ENCODE measurements at places on chromosomes 1 and 21.

- no peak for DNase-seq
Observed at GRCh38 chr1:102572637-102573036, 535.7 kb downstream of the COL11A1 start.

DNA sequence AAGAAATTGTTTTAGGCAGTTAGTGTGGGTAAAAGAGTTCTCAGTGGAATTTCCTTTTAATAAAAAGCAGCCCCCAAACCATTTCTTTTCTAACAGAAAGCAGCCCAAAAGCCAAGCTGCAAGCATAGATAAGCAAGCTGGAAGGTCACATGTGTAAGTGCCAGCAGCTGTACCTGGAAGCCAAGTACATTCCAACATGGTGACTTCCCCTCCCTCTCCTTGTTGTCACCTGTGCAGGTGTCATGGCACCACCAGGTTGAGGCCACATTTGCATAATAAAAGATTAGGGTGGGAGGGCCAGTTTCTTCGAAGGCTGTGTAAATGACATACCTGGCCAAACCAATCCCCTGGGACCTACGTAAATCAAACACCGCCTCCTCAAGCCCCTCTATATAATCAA is 240.3 kb upstream of the RAB4A start:
- no peak for DNase-seq

- no peak for DNase-seq
Observed at GRCh38 chr21:39924577-39925308, 57.5 kb downstream of the PCP4 start.

DNA sequence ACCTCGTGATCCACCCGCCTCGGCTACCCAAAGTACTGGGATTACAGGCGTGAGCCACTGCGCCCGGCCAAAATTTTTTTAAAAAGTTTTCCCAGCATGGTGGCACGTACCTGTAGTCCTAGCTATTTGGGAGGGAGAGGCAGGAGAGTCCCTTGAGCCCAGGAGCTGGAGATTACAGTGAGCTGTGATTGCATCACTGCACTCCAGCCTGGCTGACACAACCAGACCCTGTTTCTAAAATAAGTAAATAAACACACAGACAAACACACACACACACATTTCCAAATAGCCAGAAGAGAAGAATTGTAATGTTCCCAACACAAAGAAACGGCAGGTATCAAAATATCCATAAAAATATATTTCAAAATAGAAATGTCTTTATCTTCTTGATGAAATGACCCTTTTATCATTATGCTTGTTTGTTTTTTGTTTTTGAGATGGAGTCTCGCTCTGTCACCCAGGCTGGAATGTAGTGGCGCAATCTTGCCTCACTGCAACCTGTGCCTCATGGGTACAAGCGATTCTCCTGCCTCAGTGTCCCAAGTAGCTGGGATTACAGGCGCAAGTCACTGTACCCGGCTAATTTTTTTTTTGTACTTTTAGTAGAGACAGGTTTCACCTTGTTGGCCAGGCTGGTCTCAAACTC is 9.3 kb downstream of the HES2 start:
- DNase-seq: no peak

DNA sequence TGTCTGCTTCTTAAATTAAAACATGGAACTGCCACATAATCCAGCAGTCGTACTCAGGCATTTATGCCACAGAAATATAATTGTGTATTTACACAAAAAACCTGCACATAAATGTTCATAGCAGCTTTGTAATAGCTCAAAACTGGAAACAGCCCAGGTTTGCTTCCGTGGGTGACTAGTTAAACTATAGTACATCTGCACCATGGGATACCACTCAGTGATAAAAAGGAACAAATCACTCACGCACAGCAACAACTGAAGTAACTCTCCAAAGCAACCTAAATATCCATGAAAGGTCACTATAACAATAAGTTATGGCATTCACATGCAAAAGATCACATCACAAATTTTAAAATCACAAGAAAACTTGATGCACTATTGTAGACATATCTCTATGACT is 64.4 kb downstream of the KCNT2 start:
- no peak for DNase-seq

DNA sequence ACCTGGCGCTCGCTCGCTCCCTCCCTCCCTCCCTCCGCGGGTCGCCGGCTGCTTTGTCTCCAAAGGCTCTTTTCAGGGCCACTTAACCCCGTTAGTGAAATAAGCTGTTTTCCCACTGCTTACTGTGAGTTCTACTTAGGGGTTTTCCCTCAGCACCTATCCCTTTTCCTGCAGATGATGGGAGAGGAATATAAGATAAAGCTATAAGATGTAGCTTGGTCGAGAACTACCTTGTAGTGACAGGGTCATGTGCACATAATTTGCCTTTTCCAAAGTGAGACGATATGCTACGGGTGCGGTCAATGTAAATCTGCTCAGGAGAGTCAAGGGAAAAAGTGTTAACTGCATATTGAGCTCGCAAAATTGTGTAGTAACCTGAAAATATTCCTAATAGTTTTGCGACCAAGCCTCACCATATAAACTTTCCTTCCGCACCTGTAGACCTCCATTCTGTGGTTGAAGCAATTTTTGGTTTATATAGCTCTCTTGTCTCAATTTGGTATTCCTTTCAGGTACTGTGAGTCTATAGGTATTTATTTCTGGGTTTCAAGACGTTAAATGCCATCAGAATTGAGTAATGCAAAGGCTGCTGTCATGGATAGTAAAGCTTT is 55.8 kb upstream of the BOLA1 start:
- no peak for DNase-seq

DNA sequence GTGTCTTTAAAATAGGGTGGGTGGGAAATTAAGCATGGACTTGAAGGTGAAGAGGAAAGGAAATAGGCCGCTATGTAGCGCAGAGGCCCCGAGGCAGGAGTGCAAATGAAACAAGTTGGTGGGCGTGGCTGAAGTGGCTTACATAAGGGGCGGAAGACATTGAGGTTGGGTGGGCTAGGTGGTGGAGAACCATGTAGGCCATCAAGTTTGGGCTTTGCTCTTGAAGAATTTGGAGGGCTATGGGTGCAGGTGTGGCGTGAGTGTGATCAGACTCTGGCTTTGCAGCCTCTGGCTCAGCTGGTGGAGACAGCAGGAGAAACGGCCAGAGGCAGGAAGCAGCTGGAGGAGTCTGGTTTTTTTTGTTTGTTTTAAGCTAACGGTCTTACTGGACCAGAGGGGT is 6.7 kb downstream of the SLFNL1 start:
- DNase-seq: no peak

GRCh38 chr1:78722521-78722920 is 72.9 kb downstream of the IFI44 start:
- DNase-seq: no peak

- DNase-seq: no peak
Observed at GRCh38 chr1:84855168-84855567, 37.8 kb downstream of the LPAR3 start.

GRCh38 chr1:55246331-55246730 is 31.2 kb upstream of the USP24 start:
- no peak for DNase-seq

- DNase-seq: no peak
Observed at GRCh38 chr21:42627527-42628289, 25.7 kb upstream of the PDE9A start.

DNA sequence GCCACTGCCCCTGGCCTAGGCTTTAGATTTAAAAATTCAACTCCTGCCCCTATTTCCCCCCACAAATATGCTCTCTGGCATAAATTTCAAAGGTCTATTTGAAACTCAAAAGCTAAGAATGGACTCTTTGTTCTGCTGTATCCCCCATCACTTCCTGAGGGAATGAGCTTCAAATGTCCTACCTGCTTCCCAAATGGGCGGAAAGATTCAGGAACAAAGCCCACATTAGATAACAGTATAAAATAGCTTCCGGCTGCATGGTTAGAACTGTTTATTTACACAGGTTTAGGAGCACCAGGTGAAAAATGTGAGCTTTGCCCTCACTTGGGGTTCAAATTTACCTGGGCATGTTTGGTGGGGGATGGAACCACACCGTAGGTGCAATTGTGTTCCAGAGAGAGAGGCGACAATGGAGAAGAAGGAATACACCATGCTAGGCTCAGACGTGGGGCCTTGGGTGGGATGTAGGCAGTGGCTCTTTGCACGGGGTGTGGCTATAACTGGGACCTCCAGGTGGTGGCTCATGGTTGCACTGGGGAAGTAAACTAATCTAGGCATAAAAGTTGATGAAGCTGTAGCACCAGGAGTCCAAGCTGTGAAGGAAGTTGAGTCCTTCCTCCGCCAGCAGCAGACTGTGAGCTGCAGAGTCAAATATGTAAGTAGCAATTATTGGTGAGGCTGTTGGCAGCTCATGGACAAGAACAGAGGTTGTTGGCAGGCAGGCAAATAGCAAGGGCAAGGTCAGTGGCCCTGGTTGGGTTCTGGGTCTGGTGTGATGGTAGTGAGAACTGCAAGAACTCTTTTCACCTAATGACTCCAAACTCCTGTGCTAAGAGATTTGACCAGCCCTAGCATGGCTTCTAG is 41.5 kb upstream of the SRSF10 start:
- no peak for DNase-seq

DNA sequence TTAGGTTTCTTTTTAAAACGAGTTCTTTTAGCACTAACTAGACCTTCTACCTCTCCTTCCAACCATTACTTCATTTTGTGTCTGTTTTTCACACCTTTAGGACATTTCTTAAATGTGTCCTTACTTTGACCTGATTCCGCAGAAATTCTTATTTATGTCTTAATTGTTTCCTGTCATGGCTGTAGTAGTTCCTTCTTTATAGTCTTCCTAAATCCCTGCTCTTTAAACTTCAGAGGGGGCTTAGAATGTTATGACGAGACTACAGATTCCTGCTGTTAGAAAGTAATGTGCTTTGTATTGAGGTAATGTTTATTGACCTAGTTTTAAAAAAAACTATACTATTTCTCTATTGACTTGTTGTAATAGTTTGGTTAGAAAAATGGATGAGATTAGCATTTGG is 70.4 kb downstream of the HMCN1 start:
- no peak for DNase-seq

- DNase-seq: no peak
Observed at GRCh38 chr1:51293898-51294515, 36.4 kb downstream of the TTC39A start.

GRCh38 chr1:83790446-83790845 is 208.5 kb downstream of the TTLL7 start:
- peak; percentile 25 for DNase-seq

- no peak for DNase-seq
Observed at GRCh38 chr1:22665752-22666151, 12.7 kb downstream of the C1QB start.

DNA sequence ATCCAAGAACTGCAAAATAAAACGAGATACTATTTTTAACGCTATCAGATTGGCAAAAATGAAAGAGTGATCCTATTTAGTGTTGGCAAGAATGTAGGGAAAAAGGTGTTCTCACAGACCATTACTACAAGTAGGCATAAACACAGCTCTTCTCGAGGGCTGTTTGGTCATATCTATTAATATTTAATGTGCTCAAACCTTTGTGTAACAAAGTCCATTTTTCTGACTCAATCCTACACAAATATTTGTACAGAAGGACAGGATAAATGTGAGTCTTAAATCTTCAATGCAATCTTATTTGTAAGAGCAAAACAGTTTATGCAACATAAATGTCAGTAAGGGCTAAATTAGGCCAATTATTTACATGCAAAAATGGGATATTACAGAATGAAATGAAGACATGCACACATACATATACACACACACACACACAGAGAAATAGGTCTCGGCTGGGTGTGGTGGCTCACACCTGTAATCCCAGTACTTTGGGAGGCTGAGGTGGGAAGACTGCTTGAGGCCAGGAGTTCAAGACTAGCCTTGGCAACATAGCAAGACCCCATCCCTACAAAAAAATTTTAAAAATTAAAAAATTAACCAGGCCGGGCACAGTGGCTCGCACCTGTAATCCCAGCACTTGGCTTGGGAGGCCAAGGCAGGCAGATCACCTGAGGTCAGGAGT is 17.7 kb downstream of the DHCR24 start:
- DNase-seq: no peak

- no peak for DNase-seq
Observed at GRCh38 chr21:41668051-41668541, 98.8 kb downstream of the RIPK4 start.

DNA sequence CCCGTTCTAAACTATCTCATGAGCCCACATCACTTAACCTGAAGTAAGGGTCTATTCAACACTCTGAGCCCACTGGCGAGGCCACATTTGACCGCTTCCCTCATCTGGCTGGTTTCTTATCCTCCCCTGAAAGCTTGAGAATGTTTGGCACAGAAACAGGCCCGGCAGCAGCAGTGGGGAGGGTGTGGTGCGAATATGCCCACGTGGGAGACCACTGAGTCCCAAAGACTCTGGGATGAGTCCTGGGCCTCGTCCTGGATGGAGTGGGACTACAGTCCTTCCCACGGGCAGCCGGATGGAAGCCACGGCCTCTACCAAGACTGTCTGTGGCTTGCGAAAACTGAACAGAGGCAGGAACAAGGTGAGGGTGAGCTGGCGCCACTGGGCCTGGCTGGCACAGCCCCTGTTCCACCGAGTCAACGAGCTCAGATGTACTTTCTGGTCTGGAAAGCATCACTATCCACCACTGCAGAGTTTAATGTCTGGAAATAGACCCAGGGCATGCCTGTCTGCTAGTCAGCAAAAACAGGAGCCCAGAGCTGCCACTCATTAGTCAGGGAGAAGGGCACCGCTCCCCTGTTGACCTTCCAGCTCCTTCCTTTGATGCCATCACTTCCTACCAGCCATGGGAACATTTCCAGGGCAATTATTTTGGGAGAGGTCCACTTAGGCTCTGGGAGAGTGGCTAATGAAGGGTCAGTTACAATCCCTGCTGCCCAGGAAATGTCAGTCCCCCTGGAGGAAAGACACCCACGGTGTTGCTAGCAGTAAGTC is 386.6 kb downstream of the MATN1 start:
- DNase-seq: no peak

DNA sequence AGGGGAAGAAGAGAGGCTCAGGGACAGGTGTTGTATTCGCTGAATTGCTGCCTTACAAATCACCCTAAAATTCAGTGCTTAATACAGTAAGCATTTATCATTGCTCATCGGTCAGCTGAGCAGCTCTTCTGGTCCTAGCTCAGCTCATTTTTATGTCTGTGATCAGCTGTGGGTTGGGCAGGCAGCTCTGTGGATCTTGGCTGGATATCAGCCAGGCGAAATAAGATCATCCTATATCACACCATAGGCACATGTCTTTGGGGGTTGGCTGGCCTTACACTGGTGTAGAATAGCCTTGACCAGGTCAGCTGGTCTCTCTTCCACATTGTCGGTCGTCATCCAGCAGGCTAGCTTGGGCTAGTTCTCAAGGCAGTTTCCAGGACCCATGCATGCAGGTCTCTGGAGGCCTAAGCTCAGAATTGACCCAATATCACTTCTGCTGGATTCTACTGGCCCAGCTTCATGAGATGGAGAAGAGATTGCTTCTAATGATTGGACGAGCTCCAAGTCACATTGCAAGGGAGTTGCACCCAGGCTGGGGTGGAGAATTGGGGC is 448.6 kb downstream of the KIF26B start:
- no peak for DNase-seq

DNA sequence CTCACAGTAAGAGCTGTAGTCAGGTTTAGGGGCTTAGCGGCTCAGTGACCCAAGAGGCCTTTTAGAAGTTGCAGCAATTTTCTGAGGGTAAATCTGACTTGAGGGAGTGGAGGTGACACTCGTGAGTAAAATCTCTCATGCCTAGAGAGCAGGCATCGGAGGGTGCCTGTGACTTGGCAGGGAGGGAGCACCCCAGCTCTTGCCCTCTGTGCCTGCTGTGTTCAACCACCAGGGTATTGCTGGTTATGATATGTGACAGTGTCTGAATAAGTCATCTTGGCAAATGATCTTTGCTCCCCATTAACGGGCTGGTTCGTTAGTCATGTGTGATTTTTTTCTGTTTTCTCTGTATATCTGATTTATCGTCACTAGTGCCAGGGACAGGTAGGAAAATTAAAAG is 5.9 kb downstream of the MAN1C1 start:
- no peak for DNase-seq
